ENCODE measurements at places on chromosomes 3 and 15.
A peak's percentile ranks its signal among the peaks of the same experiment; 100 is the strongest.

GRCh38 chr3:48338635-48339034 lies 5.2 kb upstream of the SPINK8 start:
- DNase-seq: no peak

DNA sequence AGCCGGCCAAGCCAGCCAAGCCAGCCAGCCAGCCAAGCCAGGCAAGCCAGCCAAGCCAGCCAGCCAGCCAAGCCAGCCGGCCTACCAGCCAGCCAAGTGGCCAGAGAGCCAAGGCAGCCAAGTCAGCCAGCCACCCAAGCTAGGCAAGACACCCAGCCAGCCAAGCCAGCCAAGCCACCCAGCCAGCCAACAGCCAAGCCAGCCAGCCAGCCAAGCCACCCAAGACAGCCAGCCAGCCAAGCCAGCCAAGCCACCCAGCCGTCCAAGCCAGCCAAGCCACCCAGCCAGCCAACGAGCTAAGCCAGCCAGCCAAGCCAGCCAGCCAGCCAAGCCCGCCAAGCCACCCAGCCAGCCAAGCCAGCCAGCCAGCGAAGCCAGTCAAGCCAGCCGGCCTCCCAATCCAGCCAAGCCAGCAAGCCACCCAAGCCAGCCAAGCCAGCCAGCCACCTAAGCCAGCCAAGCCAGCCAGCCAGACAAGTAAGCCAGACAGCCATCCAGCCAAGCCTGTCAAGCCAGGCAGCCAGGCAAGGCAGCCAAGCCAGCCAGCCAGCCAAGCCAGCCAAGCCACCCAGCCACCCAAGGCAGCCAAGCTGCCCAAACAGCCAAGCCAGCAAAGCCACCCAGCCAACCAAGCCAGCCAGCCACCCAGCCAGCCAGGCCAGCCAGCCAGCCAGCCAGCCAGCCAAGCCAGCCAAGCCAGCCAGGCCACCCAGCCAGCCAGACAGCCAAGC lies 200.5 kb downstream of the GOLGA6L6 start:
- no peak for DNase-seq

- peak; percentile 74 for DNase-seq
Observed at GRCh38 chr15:93451265-93451664, 362.3 kb upstream of the RGMA start.

GRCh38 chr3:147421184-147421912 lies 12.2 kb downstream of the ZIC1 start:
- no peak for DNase-seq

- no peak for DNase-seq
Observed at GRCh38 chr3:148833223-148833622, 5.6 kb downstream of the CPB1 start.

DNA sequence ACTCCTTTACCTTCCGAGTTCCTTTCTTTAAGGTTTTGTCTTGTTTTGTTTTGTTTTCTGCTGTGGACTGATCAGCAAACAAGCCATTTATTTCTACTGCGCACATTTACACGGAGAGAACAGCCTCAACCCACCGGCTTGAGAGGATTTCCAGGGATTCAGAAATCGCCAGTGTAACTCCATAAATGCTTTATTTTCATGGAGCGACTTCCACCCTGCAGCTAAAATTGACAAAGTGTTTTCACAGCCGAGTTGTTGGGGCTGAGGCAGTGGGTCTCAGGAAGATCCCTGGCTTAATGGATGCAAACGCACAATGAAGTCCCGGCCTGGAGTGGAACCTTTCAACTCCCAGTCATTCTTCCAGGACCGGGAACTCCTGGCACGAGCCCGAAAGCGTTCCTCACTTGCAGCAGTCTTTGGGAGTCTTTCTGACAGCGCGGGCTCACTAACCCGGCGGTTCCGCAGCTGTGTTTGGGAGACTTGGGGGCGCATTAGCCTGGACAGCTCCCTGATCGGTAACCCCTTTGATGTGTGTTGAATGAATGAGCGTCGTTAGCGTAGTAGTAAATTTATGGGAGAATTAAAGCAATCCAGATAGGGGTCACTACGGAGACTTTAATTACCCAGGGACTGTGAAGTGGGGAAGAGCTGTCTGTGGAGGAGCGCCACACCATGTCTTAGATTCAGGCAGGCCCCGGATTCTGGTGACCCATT lies 785 bp upstream of the MYRIP start:
- peak; percentile 3 for DNase-seq

DNA sequence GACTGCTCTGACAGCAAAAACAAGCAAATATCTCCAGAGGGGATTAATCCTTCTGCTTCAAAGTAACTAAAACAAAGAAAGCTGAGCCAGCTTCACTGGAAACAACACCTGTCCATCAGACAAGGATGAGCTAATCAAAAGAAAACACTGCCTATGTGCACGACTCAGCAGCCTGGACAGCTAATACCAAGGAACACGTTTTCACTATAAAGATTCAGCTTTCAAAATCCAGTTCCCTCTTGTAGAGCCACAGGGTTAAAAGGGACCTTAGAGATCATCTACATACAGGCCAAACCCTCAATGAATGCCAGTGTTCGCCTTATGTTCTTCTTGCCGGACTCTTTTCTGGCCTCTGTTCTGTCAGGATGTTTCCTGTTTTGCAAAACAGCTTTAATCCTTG lies 6.9 kb downstream of the TUSC7 start:
- no peak for DNase-seq

GRCh38 chr3:141111364-141112155 lies 60.4 kb downstream of the SPSB4 start:
- no peak for DNase-seq

GRCh38 chr3:193997228-193998122 lies 138.5 kb upstream of the HES1 start:
- DNase-seq: no peak

DNA sequence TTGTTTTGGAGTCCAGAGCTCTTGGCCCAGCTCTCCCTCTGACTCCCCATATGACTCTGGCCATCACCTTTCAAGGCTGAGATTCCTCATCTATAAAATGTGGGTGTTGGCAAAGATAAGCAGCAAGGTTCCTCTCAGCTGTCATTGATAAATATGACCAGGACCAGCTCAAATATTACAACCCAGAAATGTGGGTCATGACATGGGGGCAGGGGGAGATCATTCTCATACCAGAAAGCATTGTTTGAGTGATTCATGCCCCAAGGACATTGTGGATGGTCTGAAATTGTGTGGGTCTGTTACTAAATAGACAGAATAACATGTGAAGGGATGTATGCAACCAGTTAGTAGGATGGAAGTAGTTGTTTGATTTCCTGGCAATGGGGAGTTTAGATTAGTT lies 13.9 kb downstream of the UPK1B start:
- no peak for DNase-seq

GRCh38 chr3:188286087-188286513 lies 132.1 kb downstream of the LPP start:
- no peak for DNase-seq
